ENCODE measurements at places on chromosomes 16 and 17.
A peak's percentile ranks its signal among the peaks of the same experiment; 100 is the strongest.

- DNase-seq: no peak
Measured at GRCh38 chr16:783404-784161, 4.6 kb downstream of the RPUSD1 start.

- DNase-seq: no peak
Measured at GRCh38 chr16:30027588-30028437, 3.3 kb downstream of the TLCD3B start.

DNA sequence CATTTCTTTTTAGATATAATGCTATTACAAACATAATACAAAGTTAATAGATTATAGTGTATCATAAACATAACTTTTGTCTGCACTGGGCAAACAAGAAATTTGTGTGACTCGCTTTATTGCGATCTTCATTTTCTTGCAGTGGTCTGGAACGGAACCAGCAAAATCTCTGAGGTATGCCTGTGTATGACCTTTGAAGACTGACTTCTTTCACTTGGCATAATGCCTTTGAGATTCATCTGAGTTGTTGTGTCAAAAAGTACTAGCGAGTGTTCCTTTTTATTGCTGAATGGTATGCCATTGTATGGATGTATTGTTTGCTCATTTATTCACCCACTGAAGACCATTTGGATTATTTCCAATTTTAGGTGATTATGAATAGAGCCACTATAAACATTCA is 69.2 kb downstream of the TANC2 start:
- no peak for DNase-seq

- DNase-seq: no peak
Measured at GRCh38 chr17:3260163-3260562, 38.0 kb downstream of the OR3A1 start.

DNA sequence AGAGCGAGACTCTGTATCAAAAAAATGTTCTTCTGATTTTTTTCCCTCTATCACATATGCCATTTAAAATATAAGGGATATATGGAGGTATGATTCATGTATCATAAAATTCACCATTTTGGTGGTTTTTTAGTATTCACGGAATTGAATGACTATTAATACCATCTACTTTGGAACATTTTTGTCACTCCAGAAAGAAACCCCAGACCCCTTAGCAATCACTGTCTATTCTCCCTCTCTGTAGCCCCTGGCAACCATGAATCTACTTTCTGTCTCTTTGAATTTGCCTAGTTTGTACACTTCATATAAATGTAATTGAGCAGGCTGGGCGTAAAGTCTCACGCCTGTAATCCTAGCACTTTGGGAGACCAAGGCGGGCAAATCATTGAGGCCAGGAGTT is 75.9 kb downstream of the PRKCA start:
- no peak for DNase-seq

DNA sequence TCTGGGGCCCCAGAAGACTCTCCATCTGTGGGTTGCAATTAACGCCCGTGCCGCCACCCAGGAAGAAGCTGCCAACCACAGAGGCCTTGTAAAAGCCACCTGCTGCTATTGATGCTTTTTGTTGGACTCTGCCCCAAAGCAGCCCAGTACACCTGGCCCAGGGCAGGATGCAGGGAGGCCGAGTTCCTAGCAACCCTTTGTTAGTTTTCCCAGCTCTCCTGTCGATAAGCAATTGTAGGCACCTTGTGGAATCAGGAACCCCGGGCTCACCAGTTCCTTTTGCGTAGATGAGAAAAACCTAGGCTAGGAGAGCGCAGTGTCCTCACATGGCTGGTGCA is 103.3 kb downstream of the ABCC6 start:
- no peak for DNase-seq

DNA sequence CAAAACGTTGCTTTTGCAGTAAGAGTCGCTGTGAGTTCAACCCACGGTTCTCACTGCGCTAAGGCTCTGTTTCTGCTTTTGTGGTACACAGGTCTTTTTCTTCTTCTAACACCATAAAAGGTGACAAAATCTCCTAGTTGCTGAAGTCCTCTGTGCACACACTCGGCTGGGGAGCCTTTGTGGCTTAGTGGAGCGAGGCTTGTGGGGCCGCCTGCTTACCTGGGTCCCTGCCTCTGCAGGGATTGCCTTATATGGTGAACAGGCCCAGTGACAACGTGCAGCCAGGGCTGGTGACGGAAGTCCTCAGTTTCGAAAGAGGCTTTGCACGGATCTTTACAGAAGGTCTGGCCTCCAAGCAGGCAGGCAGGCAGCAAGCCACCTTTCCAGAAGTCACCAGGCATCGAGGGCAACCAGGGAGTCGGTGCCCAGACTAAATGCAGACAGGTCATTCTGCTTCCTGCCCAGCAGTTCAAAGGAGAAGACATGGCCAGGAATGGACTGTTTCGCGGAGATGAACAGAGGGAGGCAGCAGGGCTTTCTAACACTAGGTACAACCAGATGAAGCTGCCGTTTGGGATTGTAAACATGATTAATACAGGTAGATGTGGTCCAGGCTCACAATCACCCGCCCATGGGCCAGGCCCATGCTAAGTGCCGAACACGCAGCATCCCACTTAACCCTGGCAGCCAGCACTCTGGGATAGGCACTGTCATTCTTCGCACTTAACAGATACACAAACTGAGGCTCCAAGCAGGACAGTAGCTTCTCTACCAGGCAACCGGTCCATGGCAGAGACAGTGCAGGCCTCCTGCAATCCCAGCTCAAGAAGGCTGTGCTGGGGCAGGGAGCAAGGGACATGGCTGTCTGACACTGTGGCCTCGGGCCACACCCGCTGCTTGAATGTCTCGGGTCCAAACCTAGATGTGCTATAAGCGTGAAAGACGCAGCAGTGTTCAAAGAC is 10.7 kb upstream of the MEAK7 start:
- peak; percentile 18 for DNase-seq

DNA sequence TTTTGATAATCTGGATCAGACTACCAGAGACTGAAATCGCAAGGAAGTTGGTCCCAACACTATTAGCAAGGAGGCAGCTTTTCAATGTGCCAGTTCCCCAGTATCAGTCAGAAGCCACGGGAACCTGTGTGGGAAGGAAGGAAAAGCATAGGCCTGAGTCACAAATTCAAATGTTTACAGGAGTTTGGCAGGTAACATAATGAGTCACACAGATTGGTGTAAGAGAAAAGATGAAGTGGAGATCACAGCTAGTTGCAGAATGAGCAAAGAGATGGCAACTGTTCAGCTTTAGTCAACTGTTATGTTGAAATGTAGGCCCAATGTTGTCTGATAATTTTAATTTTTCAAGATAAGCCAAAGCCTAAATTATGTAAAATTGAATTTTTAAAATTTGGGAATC is 28.1 kb upstream of the ITGA2B start:
- DNase-seq: no peak

GRCh38 chr17:1690544-1691221 is 6.0 kb upstream of the PRPF8 start:
- DNase-seq: no peak

DNA sequence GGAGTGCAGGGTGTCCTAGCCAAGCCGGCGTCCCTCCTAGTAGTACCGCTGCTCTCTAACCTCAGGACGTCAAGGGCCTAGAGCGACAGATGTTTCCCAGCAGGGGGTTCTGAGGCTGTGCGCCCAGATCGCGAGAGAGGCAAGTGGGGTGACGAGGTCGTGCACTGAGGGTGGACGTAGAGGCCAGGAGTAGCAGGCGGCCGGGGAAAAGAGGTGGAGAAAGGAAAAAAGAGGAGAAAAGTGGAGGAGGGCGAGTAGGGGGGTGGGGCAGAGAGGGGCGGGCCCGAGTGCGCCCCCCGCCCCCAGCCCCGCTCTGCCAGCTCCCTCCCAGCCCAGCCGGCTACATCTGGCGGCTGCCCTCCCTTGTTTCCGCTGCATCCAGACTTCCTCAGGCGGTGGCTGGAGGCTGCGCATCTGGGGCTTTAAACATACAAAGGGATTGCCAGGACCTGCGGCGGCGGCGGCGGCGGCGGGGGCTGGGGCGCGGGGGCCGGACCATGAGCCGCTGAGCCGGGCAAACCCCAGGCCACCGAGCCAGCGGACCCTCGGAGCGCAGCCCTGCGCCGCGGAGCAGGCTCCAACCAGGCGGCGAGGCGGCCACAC is at the start of gene MMP2:
Gene MMP2 (plus strand): TSS at position 372 of the 603 bp plus-strand sequence. CDS start 282 bp downstream, outside the sequence.
- DNase-seq: no peak

DNA sequence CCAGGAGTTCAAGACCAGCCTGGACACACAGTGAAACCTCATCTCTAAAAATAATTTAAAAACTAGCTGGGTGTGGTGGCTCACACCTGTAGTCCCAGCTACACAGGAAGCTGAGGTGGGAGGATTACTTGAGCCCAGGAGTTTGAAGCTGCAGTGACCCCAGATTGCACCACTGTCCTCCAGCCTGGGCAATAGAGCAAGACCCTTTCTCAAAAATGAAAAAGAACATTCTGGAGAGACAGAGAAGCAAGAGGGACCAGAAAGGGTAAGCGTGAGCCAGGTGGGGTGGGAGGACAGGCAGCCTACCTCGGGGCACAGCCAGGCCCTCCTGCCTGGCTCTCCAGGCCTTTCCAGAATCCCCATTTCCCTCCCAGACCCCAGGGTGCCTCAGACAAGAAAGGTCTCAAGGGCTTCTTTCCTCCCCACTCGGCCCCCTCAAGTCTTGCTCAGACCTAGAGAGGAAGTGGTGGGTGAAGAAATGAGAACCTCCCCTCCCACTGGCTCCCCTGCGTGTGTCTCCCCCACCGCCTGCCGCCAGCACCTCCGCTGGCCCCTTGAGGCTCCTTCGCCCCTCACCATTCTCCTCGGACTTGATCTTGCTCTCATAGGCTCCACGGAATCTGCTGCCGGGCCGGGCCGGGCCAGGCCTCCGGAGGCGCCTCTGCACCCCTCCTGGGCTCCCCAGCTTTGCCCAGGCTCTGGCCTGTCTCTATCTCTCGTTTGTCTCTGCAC is 503 bp downstream of the C16orf54 start:
- DNase-seq: no peak

- no peak for DNase-seq
Measured at GRCh38 chr17:77770331-77771105, 188.0 kb upstream of the TNRC6C start.

GRCh38 chr17:64781014-64781756 is 119.1 kb upstream of the SMURF2 start:
- no peak for DNase-seq

GRCh38 chr17:55037828-55038227 is 69.3 kb downstream of the STXBP4 start:
- DNase-seq: no peak

DNA sequence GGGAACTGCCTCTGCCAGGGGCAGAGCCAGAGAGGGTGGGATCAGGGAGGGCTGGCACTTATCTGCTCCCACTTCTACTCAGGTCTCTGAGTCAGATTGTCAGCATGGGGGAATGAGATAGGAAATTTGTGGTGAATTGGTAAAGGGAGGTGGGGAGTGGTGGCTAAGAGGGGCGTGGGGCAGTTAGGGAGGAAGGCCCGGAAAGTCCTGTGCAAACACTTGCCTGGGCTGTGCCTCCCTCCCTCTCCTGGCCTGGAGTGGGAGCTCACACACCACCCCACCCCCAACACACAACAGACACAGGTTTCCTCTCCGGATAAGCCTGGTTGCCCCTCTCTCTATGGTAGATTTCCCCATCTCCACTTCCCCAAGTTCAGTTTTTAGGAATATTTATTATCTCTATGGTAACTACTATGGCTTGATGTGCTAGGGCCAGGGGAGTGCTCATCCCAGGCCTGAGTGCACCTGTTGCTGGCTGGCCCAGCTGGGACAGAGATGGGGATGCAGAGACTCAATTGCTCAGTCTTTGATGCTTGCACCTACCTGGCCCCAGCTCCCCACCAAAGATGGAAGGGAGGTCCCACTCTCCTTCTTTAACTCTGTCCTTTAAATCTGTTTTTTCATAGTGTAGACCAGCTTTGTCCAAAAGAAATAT is 2.7 kb downstream of the SPNS2 start:
- no peak for DNase-seq

GRCh38 chr17:72945473-72945872 is 147.0 kb downstream of the SLC39A11 start:
- DNase-seq: no peak

DNA sequence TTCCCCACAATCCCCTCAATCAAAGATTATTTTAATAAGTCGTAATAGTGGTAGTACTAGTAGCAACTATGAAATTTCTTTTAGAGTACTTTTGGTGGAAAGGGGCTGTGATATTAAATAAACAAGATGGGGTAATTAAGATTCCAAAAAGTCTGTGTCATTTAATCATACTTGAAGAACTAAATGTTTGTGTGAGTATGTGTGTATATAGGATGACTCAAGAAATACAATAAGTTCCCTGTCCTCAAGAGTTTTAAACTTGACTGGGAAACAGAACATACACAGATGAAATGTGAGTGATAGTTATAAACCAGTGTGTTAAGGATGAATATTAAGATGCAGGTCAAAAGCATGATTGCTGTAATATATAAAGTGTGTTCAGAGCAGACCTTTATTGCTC is 2.3 kb downstream of the ALDH3A2 start:
- DNase-seq: no peak

- no peak for DNase-seq
Measured at GRCh38 chr16:14148016-14148415, 76.9 kb downstream of the MRTFB start.

- no peak for DNase-seq
Measured at GRCh38 chr17:1323336-1323735, 43.9 kb downstream of the TRARG1 start.

DNA sequence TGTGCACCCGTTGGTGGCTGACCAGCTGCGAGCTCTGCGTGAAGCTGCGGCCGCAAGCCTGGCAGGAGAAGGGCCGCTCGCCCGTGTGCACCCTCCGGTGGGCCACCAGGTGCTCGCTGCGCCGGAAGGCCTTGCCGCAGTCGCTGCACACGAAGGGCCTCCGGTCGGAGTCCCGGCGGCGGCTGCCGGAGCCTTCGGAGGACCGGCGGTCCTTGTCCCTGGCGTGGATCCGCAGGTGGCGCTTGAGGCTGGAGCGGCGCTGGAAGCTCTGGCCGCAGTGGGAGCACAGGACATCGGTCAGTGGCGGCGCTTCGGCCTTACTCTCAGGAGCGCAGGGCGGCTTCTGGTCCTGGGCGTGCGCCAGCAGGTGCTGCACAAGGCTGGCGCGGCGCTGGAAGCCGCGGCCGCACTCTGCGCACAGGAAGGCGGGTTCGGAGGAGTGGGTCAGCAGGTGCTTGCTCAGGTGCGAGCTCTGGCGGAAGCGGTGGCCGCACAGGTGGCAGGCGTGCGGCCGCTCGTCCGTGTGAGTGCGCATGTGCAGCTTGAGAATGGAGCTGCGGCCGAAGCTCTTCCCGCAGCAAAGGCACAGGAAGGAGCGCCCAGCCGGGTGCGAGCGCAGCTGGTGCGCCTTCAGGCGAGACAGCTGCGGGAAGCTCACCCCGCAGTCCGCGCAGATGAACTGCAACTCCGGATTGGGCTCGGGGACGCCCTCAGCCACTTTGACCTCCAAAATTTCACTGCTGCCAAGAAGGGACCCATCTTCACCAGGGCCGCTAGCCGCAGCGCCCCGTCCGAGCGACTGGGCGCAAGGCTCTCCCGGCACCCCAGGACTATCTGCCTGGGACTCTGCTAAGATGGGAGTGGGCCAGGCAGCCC is 9.1 kb downstream of the ZSCAN10 start:
- no peak for DNase-seq

GRCh38 chr16:12113523-12114345 is 137.2 kb downstream of the SNX29 start:
- no peak for DNase-seq
